ENCODE measurements at places on chromosomes 7 and 10.
A peak's percentile ranks its signal among the peaks of the same experiment; 100 is the strongest.

- no peak for DNase-seq
These were observed 46.4 kb downstream of the KIAA1217 start for GRCh38 chr10:24255115-24255880.

DNA sequence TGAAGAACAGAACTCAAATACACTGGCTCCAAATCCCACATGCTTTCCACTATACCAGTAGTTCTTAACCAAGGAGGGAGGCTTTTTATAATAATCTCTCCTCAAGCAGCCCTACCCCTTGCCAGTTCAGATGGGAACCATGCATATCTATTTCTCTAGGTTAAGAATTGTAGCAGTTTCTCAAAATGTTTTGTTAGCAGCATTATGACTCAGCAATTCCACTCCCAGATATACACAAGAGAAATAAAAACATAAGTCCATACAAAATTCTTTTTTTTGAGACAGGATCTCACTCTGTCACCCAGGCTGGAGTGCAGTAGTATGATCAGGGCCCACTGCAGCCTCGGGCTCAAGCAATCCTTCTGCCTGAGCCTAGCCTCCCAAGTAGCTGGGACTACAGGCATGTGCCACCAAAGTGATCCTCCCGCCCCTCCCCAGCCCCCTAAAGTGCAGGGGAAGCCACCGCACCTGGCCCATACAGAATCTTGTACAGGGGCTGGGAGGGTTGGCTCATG lies 18.1 kb downstream of the YWHAG start:
- DNase-seq: no peak

DNA sequence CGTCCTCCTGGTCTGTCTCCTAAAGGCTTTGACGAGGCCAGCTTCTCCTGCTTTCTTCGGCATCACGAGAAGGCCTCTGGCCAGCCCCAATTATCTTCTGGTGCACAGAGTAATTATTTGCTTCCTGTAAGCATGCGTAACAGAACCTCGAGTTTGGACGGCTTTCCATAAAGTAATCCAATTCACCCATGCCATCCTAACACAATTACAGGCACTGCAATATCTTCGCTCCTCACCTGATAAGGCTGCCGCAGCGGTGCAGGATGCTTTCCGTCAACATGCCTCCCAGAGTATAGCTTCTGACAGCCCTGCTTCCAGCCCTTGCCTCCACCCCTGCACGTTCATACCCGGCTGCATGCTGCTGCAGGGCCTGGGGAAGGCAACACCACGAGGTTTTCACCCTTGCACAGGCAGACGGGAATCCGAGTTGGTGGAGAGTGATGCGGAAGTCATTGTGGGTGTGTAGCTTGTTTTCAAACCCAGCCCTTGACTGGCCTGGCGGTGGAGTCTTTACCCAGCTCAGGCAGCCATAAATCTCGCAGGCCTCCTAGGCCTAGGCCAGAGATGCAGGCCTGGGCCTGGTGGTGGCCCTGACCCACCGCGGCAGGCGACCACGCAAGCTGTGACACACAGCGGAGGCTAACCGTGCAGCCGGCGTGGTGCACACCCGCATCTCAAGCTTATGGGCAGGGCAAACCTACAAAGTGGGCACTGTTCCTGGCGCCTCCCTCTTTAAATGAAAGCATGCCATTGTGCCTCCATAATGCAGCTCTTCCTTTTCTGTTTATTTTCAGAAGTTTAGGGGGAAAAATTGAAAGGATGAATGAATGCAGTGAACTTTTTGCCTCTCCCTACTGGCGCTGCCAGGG lies 12.7 kb downstream of the EBF3 start:
- DNase-seq: no peak

DNA sequence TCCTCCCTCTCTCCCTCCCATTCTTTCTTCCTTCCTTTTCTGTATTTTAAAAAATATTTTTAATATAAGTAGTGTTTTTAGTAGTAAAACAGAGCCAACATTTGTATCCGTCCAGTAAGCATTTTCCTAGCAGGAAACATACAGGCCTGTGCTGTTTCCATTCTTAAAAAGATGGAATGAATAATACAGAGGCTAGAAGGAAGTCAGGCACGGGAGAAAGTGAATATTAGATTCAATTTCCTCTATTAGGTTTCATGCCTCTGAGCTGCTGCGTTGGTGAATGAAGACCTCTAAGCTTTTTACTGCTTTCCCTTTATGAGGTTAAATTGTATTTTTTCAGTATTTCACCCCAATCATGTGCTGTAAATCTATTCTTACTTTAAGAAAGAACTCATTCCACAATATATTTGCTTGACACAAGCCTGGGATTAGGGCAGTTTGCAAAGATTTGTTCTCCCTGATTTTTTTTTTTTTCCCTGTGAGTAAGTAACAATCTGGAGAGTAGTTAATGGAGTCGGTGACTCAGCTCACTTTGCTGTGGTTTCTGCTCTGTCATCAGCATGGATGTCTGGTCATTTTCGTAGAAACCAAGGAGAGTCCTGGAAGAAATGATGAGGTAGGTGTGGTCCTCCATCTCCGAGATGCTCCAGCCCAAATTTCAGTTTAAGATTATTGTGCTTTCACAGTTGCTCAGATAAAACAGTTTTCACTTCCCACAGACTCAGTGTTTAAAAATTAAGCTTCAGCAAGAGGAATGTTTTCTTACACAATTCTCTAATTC lies 76.1 kb upstream of the PITRM1 start:
- no peak for DNase-seq

DNA sequence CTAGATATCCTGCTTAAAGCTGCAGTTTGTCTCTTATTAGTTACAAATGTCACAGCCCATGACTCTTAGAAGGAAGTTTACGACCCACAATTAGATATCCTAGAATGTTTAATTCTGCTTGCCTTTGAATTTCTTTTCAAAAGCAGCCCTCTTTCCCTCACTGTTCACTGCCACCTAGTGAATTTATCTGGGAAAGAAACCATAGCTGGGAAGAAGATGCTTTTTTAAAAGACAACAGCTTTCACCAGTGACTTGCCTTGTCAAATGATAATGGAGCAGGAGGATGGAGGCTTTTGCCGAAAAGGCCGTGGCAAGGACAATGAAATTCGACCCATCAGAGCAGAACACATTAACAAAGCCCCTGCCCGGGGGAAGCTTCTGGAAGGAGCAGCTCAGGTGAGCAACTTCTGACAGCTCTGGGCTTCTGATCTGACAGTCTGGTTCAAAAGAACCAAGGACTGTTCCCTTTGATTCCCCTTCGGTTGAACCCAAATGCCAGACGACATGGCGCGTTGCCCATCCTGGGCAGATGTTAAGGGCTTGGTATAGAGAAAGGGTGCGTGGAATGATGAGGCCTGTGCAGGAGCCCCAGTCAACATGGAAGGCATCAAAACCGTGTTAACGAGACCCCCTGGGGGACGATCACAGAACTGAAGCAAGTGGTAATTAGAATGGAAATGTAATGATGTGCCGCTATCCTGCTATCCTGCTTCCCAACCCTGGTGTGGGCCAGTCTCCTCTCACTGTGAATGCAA lies 236.8 kb downstream of the FRMD4A start:
- DNase-seq: no peak

DNA sequence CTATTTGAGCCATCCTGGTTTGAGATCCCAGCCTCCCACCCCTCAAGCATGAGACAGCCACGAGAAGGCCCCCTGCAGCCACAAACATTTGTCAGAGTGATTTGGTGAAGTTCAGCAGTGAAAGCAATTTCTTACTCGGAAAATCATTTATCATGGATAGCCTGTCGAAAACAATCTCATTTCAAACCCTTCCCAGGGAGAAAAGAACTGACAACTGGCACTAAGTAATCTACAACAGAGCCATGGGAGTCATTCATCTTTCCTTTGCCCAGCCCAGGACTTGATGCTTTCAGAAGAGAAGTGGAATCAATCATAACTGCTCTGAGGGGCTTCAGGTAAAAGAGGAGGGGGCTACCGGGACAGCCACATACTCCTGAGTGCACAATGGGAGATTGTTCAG lies 411.2 kb downstream of the KCNMA1 start:
- no peak for DNase-seq

GRCh38 chr7:128867842-128868623 lies 5.4 kb downstream of the ATP6V1F start:
- peak; percentile 57 for DNase-seq

DNA sequence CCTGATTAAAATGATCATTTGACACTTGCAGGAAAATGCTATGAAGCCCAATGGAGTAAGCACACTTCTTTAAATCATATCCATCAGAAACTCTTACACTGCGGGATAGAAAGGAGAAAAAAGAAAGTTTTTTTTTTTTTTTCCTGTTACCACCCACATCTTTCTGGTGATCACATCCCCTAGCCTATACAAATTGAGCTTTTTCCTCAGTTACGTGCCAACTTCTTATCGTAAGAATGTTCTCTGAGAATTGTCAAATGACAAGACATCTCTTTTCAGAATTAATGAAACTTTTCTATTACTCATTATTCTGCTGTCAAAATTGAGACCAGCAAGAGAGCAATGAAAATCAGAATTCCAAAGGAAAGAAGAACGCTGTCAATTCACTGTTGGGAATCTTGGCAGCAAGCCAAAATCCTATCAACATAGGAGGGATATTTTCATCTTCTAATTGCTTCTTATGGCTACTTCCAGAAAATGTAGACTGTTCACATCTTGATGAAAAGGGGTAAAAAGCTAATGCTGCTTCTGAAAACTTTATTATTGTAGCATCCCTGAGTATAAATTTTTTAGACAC lies 179.5 kb downstream of the ADAM12 start:
- DNase-seq: no peak

DNA sequence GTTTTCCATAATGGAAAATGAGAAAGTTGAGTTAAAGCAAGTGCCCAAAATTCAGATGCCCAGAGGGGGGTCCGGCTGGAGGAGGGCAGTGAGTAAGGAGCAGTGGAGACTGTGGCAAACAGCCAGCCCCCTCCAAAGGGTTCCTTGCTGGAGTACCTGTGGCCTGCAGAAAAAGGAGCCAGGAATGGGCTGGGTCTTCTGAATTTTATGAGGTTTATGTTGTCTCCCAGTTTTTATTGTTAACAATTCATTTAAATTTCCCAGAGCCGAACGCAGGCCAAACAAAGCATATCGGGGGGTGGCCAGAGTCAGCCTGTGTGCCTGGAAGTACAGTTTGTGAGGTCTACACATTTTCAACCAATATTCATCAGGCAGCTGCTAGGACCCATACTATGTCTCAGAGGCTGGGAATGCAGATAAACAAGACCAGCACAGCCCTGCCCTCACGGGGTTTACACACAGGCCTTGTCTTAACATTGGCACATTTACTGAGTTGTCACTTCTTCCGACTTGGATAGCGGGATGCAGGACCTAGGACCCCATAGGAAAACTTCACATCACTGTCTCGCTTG lies 12.9 kb upstream of the CSGALNACT2 start:
- no peak for DNase-seq

- DNase-seq: no peak
These were observed 144.2 kb upstream of the GLI3 start for GRCh38 chr7:42381161-42381560.

- DNase-seq: no peak
These were observed 282.1 kb downstream of the CCDC3 start for GRCh38 chr10:12719365-12719764.

GRCh38 chr7:113158756-113159155 lies 40.4 kb upstream of the SMIM30 start:
- no peak for DNase-seq

DNA sequence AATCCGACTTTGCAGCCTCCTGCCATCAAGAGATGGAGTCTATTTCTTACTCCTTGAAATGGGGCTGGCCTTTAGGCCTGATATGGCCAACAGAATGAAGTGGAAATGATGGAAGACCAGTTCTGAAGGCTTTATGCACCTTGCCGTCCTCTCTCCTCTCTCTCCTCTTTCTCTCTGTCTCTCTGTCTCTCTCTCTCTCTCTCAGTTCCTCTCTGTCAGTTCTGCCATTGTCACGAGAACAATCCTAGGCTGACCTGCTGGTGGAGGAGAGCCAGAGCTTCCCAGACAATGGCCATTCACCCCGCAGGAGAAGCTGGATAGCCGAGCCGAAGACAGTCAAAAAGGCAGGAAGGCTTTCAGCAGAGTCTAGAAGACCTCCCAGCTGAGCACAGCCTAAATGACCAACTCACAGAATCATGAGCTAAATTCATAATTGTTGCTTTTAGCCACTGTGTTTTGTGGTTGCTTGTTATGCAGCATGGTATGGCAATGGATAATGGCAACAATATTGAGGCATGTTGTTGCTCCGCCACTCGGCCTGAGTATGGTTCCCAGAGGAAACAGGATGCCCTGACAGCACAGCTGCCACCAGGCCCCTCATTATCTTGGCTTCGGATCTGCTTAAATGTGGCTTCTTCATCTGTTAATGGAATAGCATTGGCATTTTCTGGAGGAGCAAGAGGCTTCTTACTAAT lies 35.5 kb downstream of the FRMPD2 start:
- no peak for DNase-seq

DNA sequence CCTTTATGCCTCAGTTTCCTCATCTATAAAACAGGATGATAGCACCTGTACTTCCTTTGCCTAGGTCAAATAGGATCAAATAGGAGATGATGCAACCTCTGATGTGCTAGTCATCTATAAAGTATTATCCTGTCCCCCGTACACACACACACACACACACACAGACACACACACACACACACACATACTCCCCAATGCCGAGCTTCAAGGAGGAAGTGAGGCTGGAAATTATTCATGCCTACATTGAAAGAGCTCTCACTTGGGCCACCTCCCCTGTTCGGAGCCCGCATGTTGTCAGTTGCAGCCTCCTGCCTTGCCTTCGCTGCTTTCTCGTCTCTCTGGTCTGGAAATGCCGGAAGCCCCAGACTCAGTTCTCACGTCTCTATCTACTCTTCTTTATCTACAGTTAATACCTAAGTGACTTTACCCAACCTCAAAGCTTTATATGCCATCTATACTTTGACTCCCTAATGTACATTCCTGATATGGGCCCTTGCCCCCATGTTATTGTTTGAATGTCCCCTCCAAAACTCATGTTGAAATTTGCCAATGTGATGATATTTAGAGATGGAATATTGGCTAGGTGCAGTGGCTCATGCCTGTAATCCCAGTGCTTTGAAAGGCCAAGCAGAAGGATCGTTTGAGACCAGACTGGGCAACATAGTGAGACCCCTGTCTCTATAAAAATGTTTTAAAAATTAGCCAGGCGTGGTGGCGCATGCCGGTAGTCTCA lies 6.9 kb upstream of the UBE2H start:
- no peak for DNase-seq

DNA sequence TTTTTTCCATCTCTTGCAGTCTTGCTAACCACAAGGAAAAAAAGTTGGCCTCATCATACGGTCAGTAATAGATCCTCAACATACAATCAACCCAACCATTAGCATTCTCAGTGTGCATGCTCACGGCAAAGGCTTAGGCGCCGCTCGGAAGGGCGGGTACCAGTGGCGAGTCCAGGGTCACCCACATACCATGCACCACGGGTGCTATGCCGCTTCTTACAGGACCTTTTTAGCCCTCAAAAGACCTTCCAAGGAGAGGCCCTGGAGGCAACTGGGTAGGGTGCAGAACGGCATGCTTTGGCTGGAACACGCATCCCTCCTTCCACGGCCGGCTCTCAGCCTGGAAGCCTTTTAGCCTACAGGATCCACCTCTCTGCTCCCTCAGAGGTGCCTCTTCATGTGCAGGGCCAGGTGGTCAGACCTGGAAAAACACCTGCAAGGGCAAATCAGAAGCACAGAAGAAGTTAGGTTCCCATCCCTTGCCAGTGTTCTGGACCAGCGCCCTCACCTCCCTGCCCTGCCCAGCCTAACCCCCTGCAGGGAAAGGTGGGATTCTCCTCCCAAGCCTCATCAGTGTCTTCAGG lies 5.8 kb downstream of the KLF6 start:
- no peak for DNase-seq

GRCh38 chr10:23966504-23967051 lies 242.4 kb upstream of the KIAA1217 start:
- no peak for DNase-seq
